ENCODE measurements at places on chromosomes 3 and 15.

GRCh38 chr3:14231998-14232501 lies 53.4 kb downstream of the LSM3 start:
- DNase-seq: no peak

GRCh38 chr3:125141596-125142419 lies 70.7 kb downstream of the SLC12A8 start:
- DNase-seq: peak; percentile 69

DNA sequence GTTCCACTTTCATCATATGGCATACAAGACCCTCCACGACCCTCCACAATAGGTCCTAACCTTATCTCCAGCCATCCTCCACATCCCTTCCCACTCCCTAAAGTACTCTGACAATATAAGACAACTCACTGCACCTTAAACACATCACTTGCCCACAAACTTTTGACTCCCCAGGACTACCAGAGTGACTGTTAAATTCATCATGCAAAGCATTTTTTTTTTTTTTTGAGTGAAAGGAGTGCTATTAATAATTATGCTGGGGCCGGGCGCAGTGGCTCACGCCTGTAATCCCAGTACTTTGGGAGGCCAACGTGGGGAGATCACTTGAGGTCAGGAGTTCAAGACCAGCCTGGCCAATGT lies 55.8 kb downstream of the OSBPL10 start:
- no peak for DNase-seq

GRCh38 chr15:60569596-60569995 lies 90.7 kb upstream of the ICE2 start:
- no peak for DNase-seq

GRCh38 chr15:89743594-89743993 lies 7.5 kb downstream of the MESP1 start:
- no peak for DNase-seq

DNA sequence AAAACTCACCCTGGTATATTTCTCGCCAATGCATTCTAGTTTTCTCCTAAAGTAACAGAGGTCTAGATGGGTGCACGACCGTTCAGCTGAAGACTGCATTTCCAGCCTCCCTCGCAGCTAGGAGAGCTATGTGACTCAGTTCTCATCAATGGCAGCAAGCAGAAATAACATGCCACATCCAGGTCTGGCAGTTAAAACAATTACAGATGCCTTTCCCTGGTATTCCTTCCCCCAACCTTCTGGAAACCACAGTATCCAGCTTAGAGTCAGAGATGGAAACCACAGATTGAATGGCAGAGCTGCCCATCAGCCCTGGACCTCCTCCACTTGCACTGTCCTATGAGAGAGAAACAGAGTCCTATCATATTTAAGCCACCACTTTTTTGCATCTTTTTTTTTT lies 4.8 kb downstream of the HAPLN3 start:
- DNase-seq: no peak
